ENCODE measurements at places on chromosomes 16 and 17. TPM values are rescaled to one million over a fixed set of nuclear protein-coding genes. Genes with fewer than 3 reads are reported as not detected.

DNA sequence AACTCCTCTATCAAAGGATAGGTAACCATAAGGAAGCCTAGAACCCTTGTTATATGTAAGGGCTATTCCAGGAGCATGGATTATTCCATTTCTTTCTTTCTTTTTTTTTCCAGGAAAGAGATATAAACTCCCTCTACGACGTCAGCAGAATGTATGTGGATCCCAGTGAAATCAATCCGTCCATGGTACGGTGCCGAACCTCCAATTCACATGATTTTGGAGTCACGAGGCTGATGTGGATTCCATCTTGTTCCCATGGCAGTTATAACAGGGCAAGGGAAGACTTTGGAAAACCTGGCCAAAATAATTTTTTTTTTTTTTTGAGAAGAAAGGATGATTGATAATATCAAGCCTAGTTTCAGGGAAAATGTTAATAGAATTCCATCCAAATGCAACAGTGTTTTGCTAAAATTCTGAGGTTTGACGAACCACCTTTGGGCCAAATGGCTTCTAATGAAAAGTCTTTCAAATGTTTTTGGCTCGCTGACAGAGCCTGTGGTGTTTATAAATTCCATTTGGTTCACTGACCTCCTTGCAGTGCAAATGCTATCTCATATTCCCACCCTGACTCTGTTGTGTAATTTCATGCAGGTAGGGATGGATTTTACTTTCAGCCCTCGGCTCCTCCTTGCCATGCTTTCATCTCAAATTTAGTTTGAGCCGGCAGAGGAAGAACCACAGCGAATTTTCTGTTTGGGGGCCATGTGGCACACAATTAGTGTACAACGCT is 90.0 kb downstream of the SDR42E1 start:
- no peak overlapping the region for H3K27ac ChIP-seq
- H3K36me3 ChIP-seq = no peaks in the 10 kb centered on the region
- no peak for DNase-seq
- H3K4me3 ChIP-seq = no peak overlapping the region
- no peaks in the 10 kb centered on the region for H3K4me1 ChIP-seq

DNA sequence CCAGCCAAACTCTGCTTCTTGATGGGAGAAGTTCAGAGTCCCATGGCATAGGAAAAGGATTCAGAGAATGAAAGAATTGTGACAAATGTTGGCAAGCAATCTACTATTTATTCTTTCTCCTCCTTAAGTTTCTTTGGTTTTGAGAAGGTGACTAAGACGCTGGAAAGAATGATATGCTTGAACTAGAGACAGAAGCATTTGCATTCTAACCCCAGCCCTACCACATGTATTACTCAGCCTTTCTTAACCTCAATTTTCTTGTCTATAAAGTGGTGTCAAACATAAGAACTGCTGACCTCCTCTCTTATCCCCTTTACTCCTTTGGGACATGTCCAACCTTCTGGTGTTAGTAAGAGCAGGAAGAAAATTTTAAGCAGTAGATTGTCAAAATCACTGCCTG is 124.7 kb downstream of the HS3ST2 start:
- no peak overlapping the region for H3K4me3 ChIP-seq
- peaks cover 48% of the 10 kb centered on the region for H3K27me3 ChIP-seq
- H3K4me1 ChIP-seq = no peaks in the 10 kb centered on the region
- no peak overlapping the region for H3K27ac ChIP-seq

DNA sequence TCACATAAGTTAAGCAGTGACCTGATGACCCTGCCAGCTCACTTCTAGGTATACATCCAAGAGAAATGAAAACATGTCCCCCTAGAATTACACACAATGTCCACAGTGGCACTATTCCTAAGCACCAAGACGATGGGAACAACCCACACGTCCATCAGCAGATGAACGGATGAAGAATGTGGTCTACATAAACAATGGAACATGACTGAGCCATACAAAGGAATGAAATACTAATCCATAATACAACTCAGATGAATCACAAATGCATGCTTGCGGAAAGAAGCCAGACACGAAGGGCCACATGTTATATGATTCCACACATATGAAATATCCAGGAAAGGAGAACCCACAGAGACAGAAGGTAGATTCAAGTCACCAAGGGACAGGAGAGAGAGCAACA is 17.4 kb downstream of the USP22 start:
- H3K27me3 ChIP-seq = no peaks in the 10 kb centered on the region
- H3K36me3 ChIP-seq = peaks cover 9% of the 10 kb centered on the region
- DNase-seq = no peak
- H3K4me1 ChIP-seq = peaks cover 31% of the 10 kb centered on the region
- no peak overlapping the region for H3K4me3 ChIP-seq

DNA sequence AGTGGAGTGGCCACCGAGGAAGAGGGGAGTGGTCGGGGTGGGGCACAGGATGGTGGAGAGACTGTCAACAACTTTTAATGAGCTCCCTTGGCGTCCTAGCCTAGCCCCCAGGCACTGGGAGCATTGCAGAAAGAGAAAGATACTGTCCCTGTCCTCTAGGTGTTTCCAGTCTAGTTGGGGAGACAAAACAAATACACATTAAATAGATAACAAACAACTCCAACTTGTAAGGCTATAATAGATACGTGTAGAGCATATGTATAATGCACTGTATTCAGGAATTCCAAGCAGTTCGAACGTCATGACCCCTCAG is 435 bp upstream of the UBE2O start:
- no peak for DNase-seq
- H3K36me3 ChIP-seq = no peaks in the 10 kb centered on the region
- no peaks in the 10 kb centered on the region for H3K27me3 ChIP-seq

DNA sequence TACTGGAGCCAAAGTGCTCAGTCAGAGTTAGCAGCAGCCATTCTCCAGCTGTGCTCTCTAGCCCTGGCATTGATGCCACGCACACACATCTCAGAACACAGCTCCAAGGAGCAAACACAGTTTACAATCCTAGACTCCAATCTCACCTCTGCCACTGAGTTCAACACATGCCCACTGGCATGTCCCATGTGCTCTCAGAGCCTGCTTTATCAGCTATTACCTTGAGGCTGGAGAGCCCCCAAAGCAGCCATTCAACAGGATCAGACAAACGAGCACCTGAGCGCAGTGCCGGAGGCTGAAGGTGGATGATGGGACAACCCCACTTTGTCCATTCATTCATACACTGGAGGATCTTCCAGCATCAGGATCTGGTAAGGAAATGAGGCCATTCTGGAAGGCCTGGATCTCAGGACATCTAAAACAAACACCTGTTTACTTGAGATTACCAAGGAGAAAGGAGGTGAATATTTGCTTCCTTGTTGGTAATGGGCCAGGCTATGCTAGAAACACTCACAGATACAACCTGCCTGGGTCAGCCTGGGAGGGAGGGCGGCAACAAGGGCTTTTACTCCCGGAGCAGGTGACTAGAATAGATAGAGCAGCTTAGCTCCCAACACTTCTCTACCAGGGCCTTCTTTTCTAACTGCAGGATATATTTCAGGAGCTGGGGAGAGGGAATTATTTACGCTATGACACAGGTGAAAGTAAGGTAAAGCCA is 25.4 kb downstream of the RANBP10 start:
- no peak for DNase-seq
- H3K27me3 ChIP-seq = no peaks in the 10 kb centered on the region
- H3K4me1 ChIP-seq = no peaks in the 10 kb centered on the region
- H3K36me3 ChIP-seq = peaks cover 10% of the 10 kb centered on the region

GRCh38 chr17:71184716-71185115 is 936.1 kb upstream of the SOX9 start:
- H3K4me1 ChIP-seq = peaks cover 5% of the 10 kb centered on the region
- no peak for DNase-seq
- no peak overlapping the region for H3K27ac ChIP-seq

DNA sequence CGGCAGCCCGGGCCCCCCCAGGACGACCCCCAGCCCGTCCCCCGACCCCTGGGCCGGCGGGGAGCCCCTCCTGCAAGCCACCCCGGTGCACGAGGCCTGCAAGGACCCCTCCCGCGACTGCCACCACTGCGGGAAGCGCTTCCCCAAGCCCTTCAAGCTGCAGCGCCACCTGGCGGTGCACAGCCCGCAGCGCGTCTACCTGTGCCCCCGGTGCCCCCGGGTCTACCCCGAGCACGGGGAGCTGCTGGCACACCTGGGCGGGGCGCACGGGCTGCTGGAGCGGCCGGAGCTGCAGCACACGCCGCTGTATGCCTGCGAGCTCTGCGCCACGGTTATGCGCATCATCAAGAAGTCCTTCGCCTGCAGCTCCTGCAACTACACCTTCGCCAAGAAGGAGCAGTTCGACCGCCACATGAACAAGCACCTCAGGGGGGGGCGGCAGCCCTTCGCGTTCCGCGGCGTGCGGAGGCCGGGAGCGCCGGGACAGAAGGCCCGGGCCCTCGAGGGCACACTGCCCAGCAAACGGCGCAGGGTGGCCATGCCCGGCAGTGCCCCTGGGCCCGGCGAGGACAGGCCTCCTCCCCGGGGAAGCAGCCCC is 15.6 kb upstream of the ZFPM1 start:
- no peak overlapping the region for H3K4me3 ChIP-seq
- H3K36me3 ChIP-seq = no peaks in the 10 kb centered on the region
- no peak overlapping the region for H3K27ac ChIP-seq

GRCh38 chr16:3281222-3281820 is 2.0 kb upstream of the ZNF263 start:
- H3K4me1 ChIP-seq = peaks cover 27% of the 10 kb centered on the region
- DNase-seq = no peak
- H3K27me3 ChIP-seq = peaks cover 30% of the 10 kb centered on the region
- H3K36me3 ChIP-seq = peaks cover 19% of the 10 kb centered on the region
- peak overlapping the region; percentile 95 for H3K4me3 ChIP-seq

GRCh38 chr16:3243882-3244281 is 8.9 kb upstream of the ZNF200 start:
- peaks cover 70% of the 10 kb centered on the region for H3K27me3 ChIP-seq
- H3K36me3 ChIP-seq = no peaks in the 10 kb centered on the region
- no peak for DNase-seq
- H3K27ac ChIP-seq = peak overlapping the region; percentile 14
- no peak overlapping the region for H3K4me3 ChIP-seq
- no peaks in the 10 kb centered on the region for H3K4me1 ChIP-seq

GRCh38 chr17:63626551-63627180 is 4.4 kb downstream of the MAP3K3 start:
- H3K27ac ChIP-seq = no peak overlapping the region
- no peaks in the 10 kb centered on the region for H3K36me3 ChIP-seq
- H3K27me3 ChIP-seq = no peaks in the 10 kb centered on the region
- H3K4me1 ChIP-seq = peaks cover 21% of the 10 kb centered on the region

The TLCD2 gene
- total RNA-seq = 1.1 TPM

DNA sequence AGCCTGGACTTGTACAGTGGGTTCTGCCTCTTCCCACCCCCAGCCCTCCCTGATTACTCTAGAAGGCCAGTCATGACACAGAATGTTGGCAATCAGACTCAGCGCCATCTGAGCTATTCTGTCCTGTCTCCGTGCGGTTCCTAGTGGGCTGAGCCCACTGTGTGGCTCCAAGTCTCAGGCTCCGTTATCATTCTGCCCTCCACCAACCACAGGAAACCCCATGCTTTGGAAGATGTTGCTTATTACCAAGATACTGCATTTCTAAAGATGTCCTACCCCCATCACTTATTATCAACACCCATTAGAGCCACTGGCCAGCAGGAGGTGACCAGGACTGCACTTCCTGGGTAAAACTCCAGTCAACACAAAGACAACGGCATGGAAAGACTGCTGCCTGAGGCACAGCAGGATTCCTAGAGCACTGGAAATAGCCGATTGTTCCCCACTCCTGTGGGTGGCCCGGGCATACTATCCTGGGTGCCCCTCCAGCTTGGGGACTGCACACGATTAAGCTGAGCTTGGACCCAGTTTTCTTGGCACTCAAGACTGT is 133.6 kb downstream of the AATF start:
- no peak for DNase-seq
- H3K27ac ChIP-seq = no peak overlapping the region
- H3K4me1 ChIP-seq = peaks cover 5% of the 10 kb centered on the region
- peak overlapping the region; percentile 28 for H3K4me3 ChIP-seq

GRCh38 chr17:47956791-47957590 is 692 bp downstream of the PRR15L start:
- peaks cover 4% of the 10 kb centered on the region for H3K27me3 ChIP-seq
- H3K4me3 ChIP-seq = no peak overlapping the region

The BICDL2 gene
- not detected for total RNA-seq

The MAPT gene
- total RNA-seq = 13.0 TPM

GRCh38 chr16:66219491-66219890 is 147.0 kb upstream of the CDH5 start:
- peaks cover 10% of the 10 kb centered on the region for H3K27me3 ChIP-seq
- no peaks in the 10 kb centered on the region for H3K36me3 ChIP-seq
- no peak overlapping the region for H3K27ac ChIP-seq

The MT1M gene
- not detected for total RNA-seq

- no peaks in the 10 kb centered on the region for H3K27me3 ChIP-seq
- peak overlapping the region; percentile 81 for H3K27ac ChIP-seq
- peaks cover 45% of the 10 kb centered on the region for H3K4me1 ChIP-seq
- no peaks in the 10 kb centered on the region for H3K36me3 ChIP-seq
- H3K4me3 ChIP-seq = no peak overlapping the region
These were observed 218.3 kb downstream of the SOX9 start for GRCh38 chr17:72338847-72339790.

The ADCY7 gene
- total RNA-seq = 6.9 TPM

The SULT1A4 gene
- 4.3 TPM for total RNA-seq

- H3K4me3 ChIP-seq = no peak overlapping the region
- no peaks in the 10 kb centered on the region for H3K27me3 ChIP-seq
- peaks cover 58% of the 10 kb centered on the region for H3K4me1 ChIP-seq
These were observed 168.5 kb downstream of the MSI2 start for GRCh38 chr17:57424777-57425188.

DNA sequence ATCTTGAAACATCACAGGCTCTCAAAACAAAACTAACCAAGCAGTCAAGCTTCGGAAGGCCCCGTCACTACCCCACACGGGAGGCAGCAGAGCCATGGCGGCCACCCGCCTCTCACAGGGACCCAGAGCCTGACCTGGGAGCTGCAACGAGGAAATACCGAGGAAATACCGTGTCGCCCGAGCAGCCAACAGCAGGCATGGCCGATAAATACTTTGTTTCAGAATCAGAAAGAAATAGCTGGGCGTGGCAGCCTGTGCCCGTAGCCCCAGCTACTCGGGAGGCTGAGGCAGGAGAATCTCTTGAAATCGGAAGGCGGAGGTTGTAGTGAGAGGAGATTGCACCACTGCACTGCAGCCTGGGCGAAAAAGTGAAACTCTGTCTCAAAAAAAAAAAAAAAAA is 6.9 kb downstream of the LMF1 start:
- H3K27ac ChIP-seq = no peak overlapping the region
- peaks cover 25% of the 10 kb centered on the region for H3K4me1 ChIP-seq
- peaks cover 33% of the 10 kb centered on the region for H3K36me3 ChIP-seq

DNA sequence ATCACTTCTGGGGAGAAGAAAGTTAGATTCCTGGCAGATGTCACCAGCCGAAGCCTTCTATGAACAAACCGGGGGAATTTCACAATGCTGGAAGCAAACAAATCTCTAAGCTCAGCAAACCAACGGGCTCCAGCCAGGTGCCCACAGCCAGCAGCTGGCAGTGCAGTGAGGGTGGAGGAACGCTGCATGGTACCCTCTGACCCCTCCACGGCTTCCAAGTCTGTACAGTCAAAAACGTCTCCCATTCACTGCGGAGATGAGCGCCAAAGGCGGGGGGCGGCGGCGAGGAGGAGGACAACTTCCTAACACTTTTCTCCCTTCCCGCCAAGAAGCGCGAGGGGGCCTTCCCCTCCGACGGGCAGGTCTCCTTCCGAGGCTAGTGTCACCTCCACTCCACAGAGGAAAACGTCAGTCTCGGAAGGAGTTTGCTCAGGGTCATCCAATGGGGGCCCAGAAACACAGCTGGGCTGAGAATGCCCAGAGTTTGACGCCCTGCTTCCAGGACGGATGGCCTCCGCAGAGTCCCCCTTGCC is 924 bp downstream of the ZNF598 start:
- peak overlapping the region; percentile 75 for H3K27ac ChIP-seq
- H3K4me3 ChIP-seq = peak overlapping the region; percentile 88
- H3K4me1 ChIP-seq = peaks cover 25% of the 10 kb centered on the region
- no peaks in the 10 kb centered on the region for H3K36me3 ChIP-seq
- H3K27me3 ChIP-seq = no peaks in the 10 kb centered on the region
- no peak for DNase-seq
